Lung microvascular endothelial cell (primary cell): ENCODE measurements at places on chromosomes 11 and 22.

GRCh38 chr22:29701155-29701999 lies 18.4 kb upstream of the CABP7 start:
- peak; percentile 17 for DNase-seq

GRCh38 chr22:38700270-38700788 lies 414 bp downstream of the JOSD1 start:
- DNase-seq, result peak; percentile 66

- no peak for DNase-seq
Observed at GRCh38 chr11:72575533-72576242, 98.5 kb downstream of the PDE2A start.

DNA sequence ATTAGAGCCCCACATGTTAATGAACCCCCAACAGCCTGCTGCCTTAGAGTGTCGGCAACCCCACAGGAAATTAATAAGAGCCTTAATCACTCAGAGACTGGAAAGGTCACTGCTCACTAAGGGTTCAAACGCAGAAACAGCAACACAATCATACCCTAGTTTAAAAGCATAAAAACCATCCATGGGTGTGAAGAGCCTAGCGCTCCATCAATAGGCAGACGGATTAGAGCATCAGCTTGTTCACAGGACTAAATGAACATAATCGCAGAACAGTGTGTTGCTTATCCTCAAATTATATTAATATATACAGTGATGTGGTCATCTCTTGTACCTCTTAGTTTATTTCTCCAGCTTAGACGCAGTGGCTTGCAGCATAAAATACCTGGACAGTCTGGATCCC lies 720.7 kb downstream of the OPCML start:
- no peak for DNase-seq

DNA sequence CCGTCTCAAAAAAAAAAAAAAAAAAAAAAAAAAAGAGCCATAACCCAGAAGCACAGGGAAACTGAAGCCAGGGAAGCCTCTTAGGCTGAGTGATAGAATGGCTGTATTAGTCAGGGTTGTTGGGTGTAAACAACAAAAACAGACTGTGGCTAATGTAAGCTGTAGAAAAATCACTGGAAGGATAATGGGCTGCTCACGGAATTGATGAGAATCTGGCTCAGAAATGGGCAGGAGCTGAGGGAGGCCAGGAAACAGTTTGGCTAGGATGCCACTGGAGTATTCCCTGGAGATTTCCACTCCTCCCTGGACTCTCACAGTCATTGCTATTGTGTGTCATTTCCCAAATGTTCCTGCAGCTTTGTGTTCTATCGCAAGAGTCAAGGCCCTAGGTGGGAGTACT lies 22.4 kb downstream of the SLC22A6 start:
- DNase-seq, result no peak

GRCh38 chr11:25710975-25711374 lies 621.0 kb upstream of the ANO3 start:
- no peak for DNase-seq

GRCh38 chr22:37092997-37093396 lies 16.5 kb downstream of the TMPRSS6 start:
- DNase-seq, result no peak
